ENCODE measurements at places on chromosomes 16 and 17. TPM values are rescaled to one million over a fixed set of nuclear protein-coding genes. Genes with fewer than 3 reads are reported as not detected.

DNA sequence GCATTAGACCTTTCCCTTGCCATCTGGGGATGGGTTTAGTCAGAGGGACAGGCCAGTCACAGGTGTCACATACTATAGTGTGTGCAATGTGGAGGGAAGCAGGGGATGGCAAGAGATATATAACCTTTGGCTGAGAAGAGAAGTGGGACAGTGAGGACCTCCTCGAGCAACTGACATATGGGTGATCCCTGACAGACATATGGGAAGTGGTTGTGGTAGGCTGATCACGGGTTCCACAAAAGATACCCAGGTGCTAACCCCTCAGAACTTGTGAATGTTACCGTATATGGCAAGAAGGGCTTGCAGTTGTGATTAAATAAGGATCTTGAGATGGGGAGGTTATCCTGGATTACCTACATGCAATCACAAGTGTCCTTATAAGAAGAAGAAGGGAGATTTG is 188.1 kb upstream of the MPHOSPH6 start:
- DNase-seq = no peak

DNA sequence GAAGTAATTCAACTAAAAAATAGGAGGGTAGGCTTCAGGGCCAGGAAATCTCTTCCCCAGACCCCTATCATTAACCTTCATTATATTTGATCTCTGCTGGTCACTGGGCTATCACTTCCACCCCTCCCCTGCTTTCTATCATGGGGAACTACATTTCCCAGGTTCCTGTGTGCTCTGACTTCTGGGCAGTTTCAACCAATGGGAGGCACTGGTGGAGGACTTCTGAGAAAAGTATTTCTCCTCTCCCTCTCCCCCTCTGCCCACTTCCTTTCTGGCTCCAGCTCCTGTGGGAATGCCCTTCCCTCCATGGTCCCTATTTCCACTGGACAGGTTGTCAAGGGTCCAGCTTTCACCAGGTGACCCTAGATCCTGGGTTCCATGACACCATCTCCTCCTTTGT is 364.4 kb downstream of the C16orf95 start:
- no peak for DNase-seq

DNA sequence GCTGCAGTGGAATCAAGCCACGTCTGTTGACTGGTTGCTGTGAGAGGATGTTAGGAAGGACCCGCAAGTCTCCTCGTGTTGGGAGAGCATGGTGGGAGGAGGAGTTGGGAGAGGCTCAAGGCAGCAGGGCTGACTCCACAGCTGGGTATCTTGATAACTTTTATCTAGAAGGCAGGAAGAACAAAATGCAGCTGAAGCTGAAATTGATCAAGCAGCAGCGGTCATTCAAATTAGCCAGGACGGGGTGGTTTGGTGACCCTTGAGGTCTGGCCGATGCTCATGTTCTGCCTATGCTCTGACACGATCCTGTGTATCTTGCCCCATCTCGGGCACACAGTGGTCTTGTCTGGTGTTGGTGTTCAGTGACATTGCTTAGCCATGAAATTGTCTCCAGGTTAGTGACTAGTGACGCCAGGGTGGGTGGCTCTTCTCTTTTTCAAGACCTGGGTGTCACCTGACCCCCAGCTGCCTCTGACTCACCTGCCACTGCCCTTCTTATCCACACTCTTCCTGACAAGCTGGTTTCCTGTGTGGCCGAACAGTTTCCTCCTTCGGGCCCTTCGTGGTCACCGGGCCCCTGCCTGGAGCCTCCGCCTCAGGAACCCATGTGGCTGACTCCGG is 19.1 kb downstream of the NPTX1 start:
- no peak for DNase-seq

The SLFN14 gene
- total RNA-seq = not detected

GRCh38 chr16:49200223-49200820 is 81.3 kb downstream of the CBLN1 start:
- peak; percentile 71 for DNase-seq

GRCh38 chr17:27158382-27158781 is 135.5 kb upstream of the WSB1 start:
- peak; percentile 19 for DNase-seq

DNA sequence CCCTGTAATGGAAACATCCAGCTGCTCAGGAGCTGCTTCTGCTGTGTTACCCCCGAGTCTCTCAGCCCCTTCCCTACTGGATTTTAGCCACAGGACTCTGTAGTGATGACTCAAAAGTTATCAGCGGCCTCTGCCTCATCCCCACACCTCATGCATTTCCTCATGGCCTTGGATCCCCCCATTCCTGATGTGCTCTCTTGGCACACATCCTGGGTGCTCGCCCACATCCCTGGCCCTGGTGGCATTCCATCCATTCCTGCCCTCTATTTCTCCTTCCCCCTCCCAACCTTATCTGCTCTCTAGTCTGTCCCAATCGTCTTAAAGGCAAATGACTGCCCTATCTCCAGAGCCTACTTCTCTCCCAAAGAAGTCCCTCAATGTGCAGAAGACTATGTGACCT is 24.6 kb downstream of the MARF1 start:
- no peak for DNase-seq

The EXOC7 gene
- 74.7 TPM for total RNA-seq

- no peak for DNase-seq
These were observed 5.1 kb upstream of the TRIM25 start for GRCh38 chr17:56918916-56919315.

The CCDC102A gene
- 10.5 TPM for total RNA-seq

The GP2 gene
- not detected for total RNA-seq

The AHSP gene
- not detected for total RNA-seq

- DNase-seq = no peak
These were observed 166.4 kb downstream of the CCDC182 start for GRCh38 chr17:57578608-57579225.

The RAB26 gene
- total RNA-seq = 0.43 TPM

- no peak for DNase-seq
These were observed 1.5 kb upstream of the MTHFSD start for GRCh38 chr16:86556576-86556975.

The ARL16 gene
- 11.9 TPM for total RNA-seq

The HCRT gene
- total RNA-seq = not detected

- DNase-seq = no peak
These were observed 26.9 kb downstream of the NLRC5 start for GRCh38 chr16:57016301-57016700.

DNA sequence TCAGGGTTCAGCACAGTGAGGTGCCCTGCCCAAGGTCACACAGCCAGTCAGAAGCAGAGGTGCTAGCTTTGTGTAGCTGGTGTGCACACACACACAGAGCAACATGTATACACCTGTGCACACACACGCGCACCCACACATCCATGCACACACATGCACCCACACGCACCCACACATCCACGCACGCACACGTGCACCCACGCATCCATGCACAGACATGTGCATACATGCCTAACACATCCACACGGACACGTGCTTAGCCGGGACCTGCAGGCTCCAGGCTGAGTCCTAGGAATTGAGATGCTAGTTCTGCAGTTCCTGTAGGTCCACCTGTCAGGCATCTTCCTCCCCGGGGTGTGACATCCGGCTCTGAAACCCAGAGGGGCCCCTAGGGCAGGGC is 13.0 kb upstream of the DPEP1 start:
- DNase-seq = no peak

DNA sequence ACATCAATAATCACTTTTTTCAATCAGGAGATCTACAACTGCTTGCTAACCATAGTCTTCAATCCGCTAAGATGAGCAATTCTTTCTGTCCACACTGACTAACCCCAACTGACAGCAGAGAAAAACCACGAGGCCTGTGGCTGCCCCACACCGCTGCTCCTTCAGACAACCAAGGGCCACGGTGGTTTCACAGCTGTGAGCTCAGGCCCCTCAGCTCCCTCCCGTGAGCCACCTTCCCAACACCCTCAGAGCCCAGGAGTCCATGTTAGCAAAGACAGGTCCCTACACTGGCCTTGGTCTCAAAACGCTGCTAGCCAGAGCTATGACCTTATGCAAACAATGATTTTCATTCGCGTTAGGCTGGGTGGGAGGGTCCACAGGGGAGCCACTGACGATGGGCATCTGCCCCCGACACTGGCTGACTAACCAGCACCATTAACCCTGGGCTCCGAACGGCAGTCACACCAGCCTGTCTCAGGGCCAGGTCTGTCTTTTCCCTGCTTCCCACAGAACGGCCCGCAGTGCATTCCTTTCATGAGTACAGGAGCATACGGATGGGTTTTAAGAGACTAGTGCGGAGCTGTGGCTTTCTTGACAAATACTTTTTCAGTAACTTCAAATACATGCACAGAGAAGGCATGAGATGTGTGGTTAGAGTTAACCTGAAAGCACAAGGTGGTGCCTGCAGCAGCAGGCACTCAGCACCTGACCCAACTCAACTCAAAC is 67.3 kb downstream of the ANKRD11 start:
- DNase-seq = no peak

GRCh38 chr16:15915555-15916081 is 27.2 kb upstream of the CEP20 start:
- DNase-seq = no peak

DNA sequence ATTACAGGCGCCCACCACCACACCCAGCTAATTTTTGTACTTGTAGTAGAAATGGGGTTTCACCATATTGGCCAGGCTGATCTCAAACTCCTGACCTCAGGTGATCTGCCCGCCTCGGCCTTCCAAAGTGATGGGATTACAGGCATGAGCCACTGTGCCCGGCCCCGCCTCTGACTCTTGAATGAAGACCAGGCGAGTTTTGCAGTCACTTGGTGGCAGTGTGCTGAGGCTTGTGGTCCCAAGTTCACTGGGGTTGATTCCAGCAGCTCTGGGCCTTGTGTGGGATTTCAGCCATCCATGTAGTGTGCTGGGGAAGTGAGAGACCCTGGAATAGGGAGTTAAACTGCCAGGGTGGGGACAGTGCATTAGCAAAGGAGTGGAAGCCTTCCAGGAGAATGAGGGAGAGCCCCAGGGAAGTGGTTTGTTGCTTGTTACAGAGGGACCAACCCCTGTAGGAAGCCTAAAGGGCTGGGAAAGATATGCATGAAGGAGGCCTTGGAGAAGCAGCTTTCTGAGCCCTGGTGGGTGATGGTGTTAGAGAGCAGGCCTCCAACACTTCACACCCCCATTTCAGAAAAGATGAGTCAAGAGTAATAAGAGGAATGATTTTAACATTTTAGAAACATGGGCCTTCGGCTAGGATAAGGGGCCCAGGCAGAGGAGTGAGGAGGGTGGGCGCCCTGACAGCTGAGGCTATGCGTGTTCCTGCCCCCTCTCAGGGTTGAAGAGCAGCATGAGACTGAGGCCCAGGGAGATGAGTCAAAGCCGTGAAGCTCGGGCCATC is 14.5 kb downstream of the PSKH1 start:
- no peak for DNase-seq

DNA sequence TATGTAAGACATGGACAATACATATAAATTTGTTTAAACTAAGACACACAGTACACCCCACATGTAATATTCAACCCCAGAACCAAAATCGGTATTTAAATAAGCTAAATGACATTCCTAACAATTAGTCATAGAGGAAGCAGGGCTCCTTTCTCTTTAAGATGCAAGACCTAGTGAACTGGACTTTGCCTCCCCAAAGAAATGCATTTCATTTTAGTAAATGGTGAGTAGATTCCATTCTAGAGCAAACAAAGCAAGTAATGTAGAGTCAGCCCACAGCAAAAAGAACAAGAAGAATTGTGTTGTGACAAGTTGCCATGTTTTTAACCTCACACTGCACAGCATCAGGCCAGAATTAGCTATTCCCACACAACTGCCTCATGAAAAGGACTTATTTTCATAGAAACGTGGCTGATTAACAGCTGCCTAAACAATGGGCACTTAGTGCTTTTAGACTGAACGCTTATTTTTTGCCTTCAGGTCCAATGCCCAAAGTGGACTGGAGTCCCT is 14.4 kb downstream of the DNAJC7 start:
- no peak for DNase-seq

The C17orf50 gene
- total RNA-seq = not detected

DNA sequence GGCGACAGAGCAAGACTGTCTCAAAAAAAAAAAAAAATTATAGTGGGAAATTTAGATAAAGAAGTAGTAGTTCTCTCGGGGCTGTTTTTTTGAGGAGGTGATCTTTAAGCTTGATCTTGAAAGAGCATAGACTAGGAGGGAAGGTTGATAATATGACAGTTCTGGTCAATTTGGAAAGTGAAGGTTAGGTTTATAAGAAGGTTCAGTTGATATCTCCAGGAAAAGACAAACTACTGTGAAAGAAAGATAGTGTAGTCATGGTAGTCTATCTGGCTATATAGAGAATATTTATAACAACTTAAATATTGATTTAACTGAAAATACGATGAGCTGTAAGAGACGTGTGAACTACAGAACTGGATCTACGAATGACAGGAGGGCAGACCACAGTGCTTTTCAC is 3.1 kb downstream of the ATF7IP2 start:
- DNase-seq = no peak

- no peak for DNase-seq
These were observed 4.0 kb downstream of the HAGHL start for GRCh38 chr16:730666-731509.

GRCh38 chr17:50048988-50049387 is 6.9 kb upstream of the ITGA3 start:
- no peak for DNase-seq

- DNase-seq = no peak
These were observed 209.6 kb upstream of the NLRP1 start for GRCh38 chr17:5793899-5794298.

The MYL11 gene
- total RNA-seq = not detected

GRCh38 chr16:8310323-8310722 is 280.0 kb downstream of the TMEM114 start:
- DNase-seq = no peak

GRCh38 chr17:16027708-16028584 is 28.3 kb downstream of the TTC19 start:
- DNase-seq = no peak

Data from Right ventricle myocardium superior (tissue), 1 donor.